Hepatocyte (in vitro differentiated cells): ENCODE measurements at places on chromosomes 2 and 18. TPM values are rescaled to one million over a fixed set of nuclear protein-coding genes. Genes with fewer than 3 reads are reported as not detected.
A peak's percentile ranks its signal among the peaks of the same experiment; 100 is the strongest.

GRCh38 chr2:198499539-198499938 is 695.1 kb downstream of the PLCL1 start:
- H3K4me1 ChIP-seq: no peaks in the 10 kb centered on the region
- H3K4me3 ChIP-seq: no peak overlapping the region
- H3K27ac ChIP-seq: no peak overlapping the region
- no peaks in the 10 kb centered on the region for H3K36me3 ChIP-seq

GRCh38 chr18:10450986-10451385 is 3.4 kb upstream of the APCDD1 start:
- no peak overlapping the region for H3K27ac ChIP-seq
- DNase-seq: no peak
- H3K36me3 ChIP-seq: no peaks in the 10 kb centered on the region
- no peak overlapping the region for H3K4me3 ChIP-seq

- no peak for DNase-seq
- H3K27ac ChIP-seq: no peak overlapping the region
- peaks cover 9% of the 10 kb centered on the region for H3K27me3 ChIP-seq
- H3K4me3 ChIP-seq: no peak overlapping the region
- H3K4me1 ChIP-seq: no peaks in the 10 kb centered on the region
Observed at GRCh38 chr2:206481056-206481455, 37.7 kb downstream of the ADAM23 start.

DNA sequence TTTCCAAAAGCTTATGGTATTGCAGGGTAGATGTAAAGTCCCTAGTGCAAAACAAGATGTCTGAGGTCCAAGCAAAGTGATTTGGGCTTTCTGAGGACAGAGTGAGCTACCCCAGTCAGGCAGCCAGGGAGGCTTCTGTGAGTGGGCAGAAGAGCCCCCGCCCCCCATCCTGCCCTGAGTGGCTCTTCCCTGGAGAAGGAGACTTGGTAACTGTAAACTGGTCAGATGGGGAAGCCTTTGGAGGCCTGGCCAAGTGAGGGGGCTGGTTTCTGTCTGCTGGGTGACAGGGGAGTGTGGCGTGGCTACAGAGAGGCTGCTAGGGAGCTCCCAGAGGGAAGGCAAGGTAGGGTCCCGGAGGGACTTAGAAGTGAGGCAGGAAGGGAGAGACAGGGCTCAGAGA is 181.3 kb upstream of the HAAO start:
- DNase-seq: no peak
- no peak overlapping the region for H3K4me3 ChIP-seq
- H3K27ac ChIP-seq: peak overlapping the region; percentile 96
- no peaks in the 10 kb centered on the region for H3K36me3 ChIP-seq

GRCh38 chr2:230944757-230945372 is 19.8 kb upstream of the GPR55 start:
- H3K27me3 ChIP-seq: no peaks in the 10 kb centered on the region
- H3K36me3 ChIP-seq: no peaks in the 10 kb centered on the region
- no peaks in the 10 kb centered on the region for H3K4me1 ChIP-seq
- no peak overlapping the region for H3K27ac ChIP-seq
- DNase-seq: no peak

Gene POTEC
- not detected in 2 replicates for total RNA-seq

Gene ZNF396
- total RNA-seq: 1.8 and 2.0 TPM in 2 replicates
